ENCODE measurements at places on chromosomes 12 and 14.
A peak's percentile ranks its signal among the peaks of the same experiment; 100 is the strongest.

DNA sequence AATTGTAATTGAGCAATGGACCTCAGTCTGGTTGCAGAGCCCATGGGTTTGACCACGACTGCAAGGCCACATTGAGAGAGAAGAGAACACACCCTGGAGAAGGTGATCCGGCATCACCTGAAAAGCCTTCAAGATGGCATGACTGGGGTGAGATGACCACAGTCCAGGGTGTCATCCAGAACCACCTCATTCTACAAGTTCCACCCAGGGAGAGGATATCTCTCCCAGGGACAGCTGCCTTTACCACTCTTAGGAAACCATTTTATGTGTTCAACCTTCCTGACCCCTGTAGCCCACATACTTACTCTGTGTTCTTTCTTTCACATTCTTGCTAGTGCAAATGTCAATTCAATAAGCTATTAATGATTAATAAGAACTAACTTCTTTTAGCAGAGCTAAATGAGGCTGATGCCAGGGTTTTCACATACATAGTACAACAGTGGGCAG, 43.4 kb upstream of the CPM start:
- DNase-seq, result no peak

GRCh38 chr12:117360551-117361346, 677 bp downstream of the NOS1 start:
- DNase-seq, result no peak

GRCh38 chr14:51780741-51781140, 79.7 kb upstream of the GNG2 start:
- peak; percentile 33 for DNase-seq

DNA sequence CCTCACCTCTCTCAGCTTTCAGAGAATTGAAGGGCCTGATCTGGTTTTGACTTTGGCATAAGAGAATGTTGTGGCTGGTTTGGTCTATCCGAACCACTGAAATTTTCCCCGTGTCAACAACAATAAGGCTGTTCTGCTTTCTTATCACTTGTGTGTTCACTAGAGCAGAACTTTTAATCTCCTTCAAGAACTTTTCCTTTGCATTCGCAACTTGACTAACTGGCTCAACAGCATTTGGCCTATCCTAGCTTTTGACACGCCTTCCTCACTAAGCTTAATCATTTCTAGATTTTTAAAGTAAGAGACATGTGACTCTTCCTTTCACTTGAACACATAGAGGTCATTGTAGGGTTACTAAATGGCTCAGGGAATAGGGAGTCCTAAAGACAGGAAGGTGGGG, 25.9 kb upstream of the EDDM3A start:
- no peak for DNase-seq

- DNase-seq, result no peak
Observed at GRCh38 chr12:13843841-13844240, 137.6 kb downstream of the GRIN2B start.

- no peak for DNase-seq
Observed at GRCh38 chr12:23611320-23611719, 338.1 kb downstream of the SOX5 start.

- no peak for DNase-seq
Observed at GRCh38 chr12:93788853-93789252, 111.7 kb downstream of the CRADD start.

DNA sequence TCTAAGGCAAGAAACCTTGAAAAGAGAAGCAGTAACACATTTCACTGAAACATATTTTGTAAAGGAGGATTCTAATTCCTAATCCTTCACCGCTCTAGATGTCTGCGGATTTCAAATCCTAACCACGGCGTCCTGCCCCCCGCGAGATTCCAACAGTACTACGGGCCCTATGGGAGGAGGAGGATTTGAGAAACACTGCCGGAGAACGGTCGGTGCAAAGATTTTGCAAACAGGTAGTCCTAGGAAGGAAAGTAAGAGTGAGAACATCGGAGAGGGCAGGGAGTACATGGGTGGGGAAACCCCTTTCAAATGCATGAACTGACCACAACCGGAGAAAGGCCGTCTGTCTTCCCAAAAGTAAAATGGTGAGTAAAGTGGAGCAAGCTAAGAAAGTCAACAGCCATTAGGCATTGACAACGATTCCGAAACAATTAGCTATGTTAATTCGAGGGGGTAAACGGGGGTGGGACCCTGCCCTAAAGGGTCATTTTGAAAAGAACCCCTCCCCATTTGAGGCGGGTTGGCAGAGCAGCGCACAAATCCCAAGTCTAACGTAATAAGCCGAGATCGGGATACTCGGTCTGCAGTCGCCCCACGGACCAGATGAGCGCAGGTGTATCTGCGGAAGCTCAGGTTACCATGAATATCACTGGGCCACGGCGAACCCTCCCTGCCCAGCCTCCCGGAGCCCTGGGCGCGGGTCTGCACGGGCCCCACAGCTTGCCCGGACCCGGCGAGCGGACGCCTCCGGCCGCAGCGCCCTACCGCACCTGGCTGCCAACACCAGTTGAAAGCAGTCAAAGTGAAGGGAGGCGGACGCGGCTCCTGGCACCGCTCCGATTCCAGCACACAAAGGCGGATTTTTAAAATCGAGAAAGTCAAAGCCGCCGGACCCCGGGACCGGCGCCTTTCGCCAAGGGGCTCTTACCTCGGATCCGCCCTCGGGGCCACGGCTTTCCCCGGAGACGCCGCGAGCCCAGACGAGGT, 662 bp downstream of the EPS8 start:
- peak; percentile 46 for DNase-seq

GRCh38 chr14:95547626-95548327, 12.9 kb downstream of the GLRX5 start:
- DNase-seq, result no peak

DNA sequence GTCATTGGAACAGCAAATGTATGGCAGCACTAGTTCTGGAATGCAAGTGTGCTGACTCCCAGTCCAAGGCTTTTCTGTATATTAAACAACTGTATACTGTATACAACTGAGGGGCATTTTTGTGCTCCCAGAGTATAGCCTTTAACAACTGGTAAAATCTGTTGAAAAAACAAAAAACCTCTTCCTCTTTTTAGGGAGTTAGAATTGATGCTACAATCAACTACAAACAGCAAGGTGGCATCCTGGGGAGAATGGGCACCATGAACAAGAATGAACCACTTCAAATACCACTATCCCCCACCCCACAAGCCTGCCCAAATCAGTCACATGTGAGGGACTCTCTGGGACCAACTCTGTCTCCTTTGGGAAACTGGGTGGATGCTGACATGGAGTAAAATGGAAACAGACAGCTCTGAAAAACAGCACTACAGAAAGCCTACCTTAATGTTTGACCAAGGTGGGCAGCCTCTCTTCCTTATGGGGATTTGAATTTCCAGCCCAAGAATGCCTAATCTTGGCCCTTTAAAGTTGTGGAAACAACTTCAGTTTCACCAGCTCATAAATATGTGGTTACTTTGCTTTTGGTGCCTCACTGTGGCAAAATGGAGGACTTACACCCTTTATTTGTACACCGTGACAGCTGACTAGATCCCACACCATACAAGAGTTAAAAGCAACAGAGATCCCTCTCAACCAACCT, 7.5 kb downstream of the VTI1B start:
- DNase-seq, result peak; percentile 46

- no peak for DNase-seq
Observed at GRCh38 chr12:125296701-125297100, 231.5 kb downstream of the AACS start.

DNA sequence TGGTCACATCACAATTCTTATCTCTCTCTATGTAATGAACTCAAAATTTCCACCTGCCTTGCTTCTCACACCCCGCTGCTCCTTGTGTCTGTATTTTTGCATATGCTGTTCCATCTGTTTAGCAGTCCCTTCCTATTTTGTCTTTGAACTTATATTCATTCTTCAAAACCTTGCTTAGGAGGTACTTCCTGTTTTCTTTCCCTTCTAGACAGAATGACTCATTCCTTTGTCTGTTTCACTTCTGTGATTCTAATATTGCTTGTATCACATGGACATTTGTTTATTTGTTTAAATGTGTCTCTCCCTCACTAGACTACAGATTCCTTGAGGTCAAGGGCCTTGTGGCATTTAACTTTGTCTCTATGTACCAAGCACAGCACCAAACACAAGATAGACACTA, 424.2 kb downstream of the ETNK1 start:
- DNase-seq, result no peak

- no peak for DNase-seq
Observed at GRCh38 chr14:39673270-39673711, 241.1 kb upstream of the FBXO33 start.

DNA sequence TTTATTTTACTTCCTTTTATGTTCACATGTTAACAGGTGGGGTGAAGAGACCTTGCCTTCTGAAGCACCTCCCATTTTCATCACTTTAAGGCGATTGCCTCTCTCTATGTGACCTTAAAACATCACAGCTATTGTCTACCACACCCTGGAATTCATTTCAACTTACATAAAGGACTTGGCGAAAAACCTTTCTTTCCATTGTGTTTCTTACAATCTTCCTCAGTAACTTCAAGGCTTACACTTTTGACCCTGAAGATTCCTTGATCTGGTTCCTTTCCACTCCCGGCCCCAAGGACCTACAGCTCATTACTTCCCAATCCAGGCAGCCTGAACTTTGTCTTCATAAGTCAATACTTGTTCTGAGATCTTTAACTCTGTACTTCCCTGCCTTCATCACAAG, 443.3 kb downstream of the ADAMTS20 start:
- no peak for DNase-seq

GRCh38 chr12:52215587-52216031, 17.4 kb upstream of the KRT7 start:
- no peak for DNase-seq

DNA sequence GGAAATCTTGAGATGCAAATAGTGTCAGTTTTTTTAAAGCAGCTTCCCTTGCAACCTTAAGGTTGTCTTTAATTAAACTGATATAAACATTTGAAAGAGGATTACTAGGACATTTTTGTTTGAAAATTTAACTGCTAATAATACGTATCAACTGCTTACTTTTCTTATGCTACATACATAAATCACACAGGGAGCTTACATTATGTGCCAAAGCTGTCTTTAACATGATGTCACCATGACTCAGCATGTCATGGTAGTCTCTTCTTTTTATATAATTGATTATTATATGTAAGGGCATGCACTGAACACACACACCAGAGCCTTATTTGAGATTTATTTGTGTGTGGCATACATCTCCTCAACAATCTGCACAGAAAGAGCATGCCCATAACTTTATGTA, 63.0 kb upstream of the PTHLH start:
- no peak for DNase-seq

GRCh38 chr12:25929142-25929541, 29.3 kb upstream of the RASSF8 start:
- no peak for DNase-seq

DNA sequence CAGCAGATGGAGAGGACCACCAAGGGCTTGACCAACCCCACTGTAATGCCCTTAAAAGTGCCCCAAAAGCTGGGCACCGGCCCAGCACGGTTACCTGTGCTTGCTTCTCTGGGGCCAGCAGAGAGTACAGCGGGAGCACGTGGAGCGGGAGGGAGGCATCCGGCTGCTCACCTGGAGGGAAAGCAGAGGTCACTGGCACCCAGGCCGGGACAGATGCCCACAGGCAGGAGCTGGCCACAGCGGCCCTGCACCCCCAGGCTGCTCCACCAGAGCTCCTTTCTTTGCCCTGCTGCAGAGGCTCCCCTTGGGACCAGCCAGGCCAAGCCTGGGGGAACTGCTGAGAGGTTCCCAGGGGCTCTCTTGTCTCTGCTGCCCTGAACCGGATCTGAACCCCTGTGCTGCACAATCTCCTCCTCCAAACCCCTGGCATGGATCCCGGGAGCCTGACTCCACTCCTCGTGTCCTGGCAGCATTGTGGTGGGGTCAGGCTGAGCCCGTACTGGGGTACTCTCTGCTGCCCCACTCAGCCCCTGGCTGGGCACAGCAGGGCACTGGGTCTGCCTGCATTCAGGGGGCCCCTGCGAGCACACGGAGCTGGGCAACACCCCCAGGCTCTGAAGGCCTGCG, 24.0 kb downstream of the DHX37 start:
- DNase-seq, result no peak

GRCh38 chr12:104464899-104465298, 8.2 kb downstream of the CHST11 start:
- no peak for DNase-seq

- DNase-seq, result no peak
Observed at GRCh38 chr12:86670986-86671385, 414.8 kb upstream of the MGAT4C start.

- DNase-seq, result peak; percentile 59
Observed at GRCh38 chr14:102184316-102185035, 44.8 kb downstream of the WDR20 start.

DNA sequence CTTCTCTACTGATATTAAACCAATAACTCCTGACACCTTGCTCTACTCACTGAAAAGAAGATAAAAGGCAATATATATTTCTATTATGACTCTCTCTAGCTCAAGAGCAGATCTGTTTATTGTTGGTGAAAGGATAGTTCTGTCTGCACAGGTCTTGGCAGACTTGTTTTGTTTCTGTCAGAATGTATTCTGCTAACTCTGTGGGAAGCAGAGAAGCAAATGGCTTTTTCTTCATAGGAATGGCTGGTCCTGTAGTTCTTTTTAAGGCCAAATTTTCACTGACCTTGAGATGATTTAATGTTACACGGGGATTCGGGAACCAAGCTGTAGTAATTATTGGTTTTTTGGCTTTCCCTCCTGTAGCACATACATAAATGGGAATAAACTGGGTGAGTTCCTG, 512.1 kb downstream of the DIO2 start:
- no peak for DNase-seq

DNA sequence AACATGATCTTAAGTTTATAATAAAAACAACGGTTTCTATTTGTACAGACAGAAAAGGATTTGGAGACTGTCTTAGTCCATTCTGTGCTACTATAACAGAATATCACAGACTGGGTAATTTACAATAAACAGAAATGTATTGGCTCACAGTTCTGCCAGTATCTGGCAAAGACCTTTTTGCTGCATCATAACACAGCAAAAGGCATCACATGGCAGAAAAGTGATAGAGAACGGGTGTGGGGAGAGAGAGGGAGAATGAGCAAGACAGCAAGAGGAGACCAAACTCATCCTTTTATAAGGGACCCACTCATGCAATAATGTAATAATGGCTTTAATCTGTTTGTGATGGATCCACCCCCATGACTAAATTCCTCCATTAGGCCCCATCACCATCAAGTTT, 17.0 kb upstream of the NUDT4 start:
- no peak for DNase-seq

DNA sequence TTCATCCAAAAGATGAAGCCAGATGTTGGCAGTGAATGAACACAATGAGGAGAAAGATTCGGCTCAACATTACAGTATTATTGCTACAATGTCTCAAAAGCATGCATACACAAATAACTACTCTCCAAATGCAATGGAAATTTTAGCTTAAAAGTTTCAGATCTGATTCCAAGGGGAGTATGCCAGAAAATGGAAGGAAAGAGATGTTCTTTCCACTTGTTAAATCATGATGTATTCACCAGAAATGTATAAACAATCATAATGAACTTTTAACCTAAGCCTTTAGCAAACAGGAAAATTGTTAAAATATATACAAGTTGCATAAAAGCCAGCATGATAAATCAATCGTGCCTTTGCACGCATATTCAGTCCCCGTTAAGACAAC, 62.1 kb downstream of the SH2B3 start:
- no peak for DNase-seq

- no peak for DNase-seq
Observed at GRCh38 chr14:102866982-102867761, 55.3 kb upstream of the AMN start.

- no peak for DNase-seq
Observed at GRCh38 chr14:32004300-32004699, 72.8 kb upstream of the ARHGAP5 start.

GRCh38 chr12:52256584-52256935, 17.9 kb upstream of the KRT86 start:
- DNase-seq, result no peak

GRCh38 chr14:32428875-32429274, 99.8 kb downstream of the AKAP6 start:
- DNase-seq, result no peak

Measured in activated CD4-positive, alpha-beta T cell treated with anti-CD3 and anti-CD28 coated beads for 36 hours (primary cell).